ENCODE measurements at places on chromosomes 3 and 15.
A peak's percentile ranks its signal among the peaks of the same experiment; 100 is the strongest.

- ATAC-seq, result peak; percentile 70
These were observed 29.9 kb upstream of the GRIP2 start for GRCh38 chr3:14570089-14570488.

- ATAC-seq, result no peak
These were observed 263.1 kb downstream of the ADAMTS17 start for GRCh38 chr15:100078511-100079220.

- no peak for ATAC-seq
These were observed 31.0 kb downstream of the ENTPD3 start for GRCh38 chr3:40417845-40418543.

DNA sequence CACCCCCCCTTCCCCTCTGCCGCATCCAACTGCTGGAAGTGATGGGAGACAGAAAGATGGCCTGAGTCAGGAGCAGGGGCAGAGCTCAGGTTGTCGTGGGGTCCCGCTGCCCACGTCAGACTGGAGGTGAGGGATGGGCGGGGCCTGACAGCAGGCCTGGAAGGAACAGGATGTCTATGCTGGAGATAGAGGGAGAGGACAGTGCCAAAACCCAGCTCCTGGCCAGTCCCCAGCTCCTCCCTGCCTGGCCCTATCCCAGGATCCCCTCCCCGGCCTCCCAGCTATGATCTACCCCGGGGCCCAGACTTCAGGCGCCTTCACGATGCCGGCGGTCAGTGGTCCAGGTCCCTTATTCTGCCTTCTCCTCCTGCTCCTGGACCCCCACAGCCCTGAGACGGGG lies at the start of gene LMAN1L:
Gene LMAN1L, plus strand, starts transcription at position 303 of the 400 bp plus-strand sequence. Its CDS starts 20 bp downstream, at position 323.
- ATAC-seq, result no peak

DNA sequence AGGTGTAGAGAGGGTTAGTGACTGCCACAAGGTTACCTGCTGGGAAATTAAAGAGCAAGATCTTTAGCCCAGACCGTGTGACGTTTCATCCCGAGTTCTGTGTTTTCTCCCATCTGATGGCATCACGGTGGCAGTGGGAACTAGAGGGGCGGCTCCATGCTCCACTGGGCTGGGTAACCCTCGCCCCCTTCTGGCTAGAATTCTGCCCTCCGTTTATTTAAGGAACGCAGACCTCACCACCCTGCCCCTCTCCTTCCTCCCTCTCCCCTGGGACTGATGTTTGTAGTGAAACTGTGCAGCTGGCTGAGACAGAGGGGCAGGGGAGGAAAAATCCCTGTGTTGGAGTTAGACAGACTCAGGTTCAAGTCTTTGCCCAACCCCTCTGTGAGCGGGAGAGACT lies 65.6 kb downstream of the ITGA11 start:
- ATAC-seq, result no peak

DNA sequence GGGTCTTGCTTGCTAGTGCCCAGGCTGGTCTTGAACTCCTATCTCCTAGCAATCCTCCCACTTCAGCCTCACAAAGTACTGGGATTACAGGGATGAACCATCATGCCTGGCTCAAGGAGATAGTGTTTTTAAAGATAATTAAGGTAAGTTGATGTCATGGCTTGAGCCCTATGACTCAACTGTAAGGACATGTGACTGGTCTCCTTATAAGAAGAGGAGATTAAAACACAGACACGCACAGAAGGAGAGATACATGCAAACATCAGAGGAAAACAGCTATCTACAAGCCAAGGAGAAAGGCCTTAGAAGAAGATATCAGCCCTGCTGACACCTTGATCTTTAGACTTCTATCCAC lies 220.4 kb upstream of the GADL1 start:
- ATAC-seq, result no peak

DNA sequence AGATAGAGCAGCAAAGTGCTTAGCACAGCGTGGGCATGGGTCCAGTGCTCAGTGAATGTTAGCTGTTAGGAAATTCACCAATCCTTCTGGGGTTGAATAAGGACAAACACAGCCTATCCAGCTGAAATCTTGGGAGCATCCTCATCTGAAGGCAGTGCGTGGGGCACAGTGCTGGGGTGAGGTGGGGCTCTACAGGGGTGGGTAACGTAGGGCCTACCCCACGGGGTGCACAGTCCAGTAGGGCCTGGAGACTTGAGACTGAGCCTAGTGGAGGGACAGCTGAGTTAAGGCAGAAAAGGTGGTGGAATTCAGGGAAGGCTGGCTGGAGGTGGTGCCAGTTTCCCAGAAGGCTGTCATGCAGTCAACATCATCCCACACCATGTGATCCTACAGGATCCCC lies 73.0 kb downstream of the ISG20 start:
- no peak for ATAC-seq

Data from motor neuron (in vitro differentiated cells).